ENCODE measurements at places on chromosomes 6 and 20.
A peak's percentile ranks its signal among the peaks of the same experiment; 100 is the strongest.

- DNase-seq, result no peak
These were observed 56.5 kb downstream of the MOXD1 start for GRCh38 chr6:132344811-132345210.

GRCh38 chr6:51398064-51398705 lies 579.5 kb downstream of the TFAP2B start:
- DNase-seq, result peak; percentile 93

DNA sequence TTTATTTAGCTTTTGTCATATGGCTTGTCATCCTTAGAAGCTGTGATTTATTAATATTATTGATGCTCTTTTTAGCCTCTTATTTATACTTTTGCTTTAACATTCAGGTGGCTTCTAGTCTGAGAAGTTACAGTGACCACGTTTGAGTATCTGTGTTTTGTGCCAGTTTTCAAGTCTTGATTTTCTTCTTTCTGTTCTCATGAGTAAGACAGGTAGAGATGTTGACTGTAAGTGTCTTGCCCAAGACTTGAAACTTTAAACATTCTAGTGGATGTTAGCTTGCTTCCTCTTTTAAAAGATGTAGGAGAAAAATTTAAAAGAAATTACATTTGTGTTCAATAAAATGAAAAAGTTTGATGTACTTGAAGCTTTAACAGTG lies 122.6 kb downstream of the LRRC1 start:
- DNase-seq, result no peak

DNA sequence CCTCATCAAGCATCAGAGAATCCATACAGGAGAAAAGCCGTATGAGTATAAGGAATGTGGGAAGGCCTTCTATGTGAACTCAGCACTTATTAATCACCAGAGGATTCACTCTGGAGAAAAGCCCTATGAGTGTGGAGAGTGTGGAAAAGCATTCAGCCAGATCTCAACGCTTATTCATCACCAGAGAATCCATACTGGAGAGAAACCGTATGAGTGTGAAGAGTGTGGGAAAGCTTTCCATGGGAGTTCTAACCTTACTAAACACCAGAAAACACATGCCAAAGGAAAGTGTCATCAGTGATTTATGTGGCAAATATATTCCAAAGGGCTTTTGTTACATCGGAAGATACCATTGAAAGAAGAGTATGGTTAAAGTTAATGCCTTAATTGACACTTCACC lies 25.4 kb downstream of the ZKSCAN8 start:
- no peak for DNase-seq

- DNase-seq, result no peak
These were observed 91.3 kb upstream of the MPC1 start for GRCh38 chr6:166473886-166474571.

DNA sequence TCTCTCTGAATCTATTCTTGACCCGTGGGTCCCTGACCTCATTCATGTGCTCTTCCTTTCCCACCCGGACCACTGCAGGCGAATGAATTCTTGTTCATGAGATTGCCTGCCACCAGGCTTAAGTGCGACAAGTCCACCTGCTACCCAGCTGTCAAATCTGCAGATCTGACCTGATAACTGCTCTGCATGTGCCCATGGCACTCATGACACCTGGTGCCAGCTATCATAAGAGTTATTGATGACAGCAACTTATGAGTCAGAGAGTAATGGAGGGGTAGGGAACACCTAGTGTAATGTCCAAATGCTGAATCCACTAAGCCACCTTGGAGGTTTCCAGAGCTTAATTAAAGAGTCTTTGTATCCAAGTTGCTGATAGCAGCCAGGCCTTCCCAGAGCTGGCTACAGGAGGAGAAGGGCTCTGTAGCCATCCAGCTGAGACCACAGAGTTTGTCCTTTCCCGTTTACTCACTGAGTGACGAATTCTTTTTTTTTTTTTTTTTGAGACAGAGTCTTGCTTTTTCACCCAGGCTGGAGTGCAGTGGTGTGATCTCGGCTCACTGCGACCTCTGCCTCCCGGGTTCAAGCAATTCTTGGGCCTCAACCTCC lies 17.4 kb downstream of the SHLD1 start:
- DNase-seq, result peak; percentile 58

- DNase-seq, result peak; percentile 5
These were observed 391.0 kb downstream of the TAF4 start for GRCh38 chr20:61674688-61675087.

DNA sequence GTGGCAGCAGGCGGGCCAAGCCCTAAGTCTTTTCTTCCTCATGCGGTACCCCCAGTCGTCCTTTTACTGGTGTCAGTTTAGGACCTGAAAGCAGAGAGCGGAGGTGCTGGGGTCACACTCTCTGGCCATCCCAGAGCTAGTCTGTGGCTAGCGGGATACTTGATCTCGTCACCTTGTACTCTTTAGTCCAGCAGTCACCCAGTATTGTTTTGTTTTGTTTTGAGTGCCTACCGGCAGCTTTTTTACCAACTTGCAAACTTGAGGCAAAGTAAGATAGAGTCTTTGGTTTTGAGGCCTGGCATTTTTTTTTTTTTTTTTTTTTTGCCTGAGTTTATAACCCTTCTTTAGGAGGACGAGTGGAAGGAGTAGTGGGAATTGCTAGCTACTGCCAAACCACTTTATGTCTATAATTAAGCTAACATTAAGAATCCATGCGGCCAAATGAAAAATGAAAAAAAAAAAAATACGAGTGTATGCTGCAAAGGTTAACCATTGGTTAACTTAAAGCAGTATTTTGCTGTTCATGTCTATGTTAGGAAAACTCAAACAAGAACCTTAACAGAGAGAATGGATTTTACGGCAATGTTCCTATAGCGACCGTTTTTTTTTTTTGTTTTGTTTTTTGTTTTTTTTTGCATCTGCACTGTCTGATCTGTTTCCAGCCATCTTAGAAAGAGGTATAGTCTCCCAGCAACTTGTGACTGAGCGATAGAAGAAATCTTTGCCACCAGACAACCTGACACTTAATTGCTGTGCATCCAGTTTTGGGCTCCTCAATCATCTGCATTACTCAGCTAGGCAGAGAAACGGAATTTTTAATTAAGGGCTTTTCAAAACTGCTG lies 56.9 kb downstream of the FAM217A start:
- DNase-seq, result peak; percentile 22

DNA sequence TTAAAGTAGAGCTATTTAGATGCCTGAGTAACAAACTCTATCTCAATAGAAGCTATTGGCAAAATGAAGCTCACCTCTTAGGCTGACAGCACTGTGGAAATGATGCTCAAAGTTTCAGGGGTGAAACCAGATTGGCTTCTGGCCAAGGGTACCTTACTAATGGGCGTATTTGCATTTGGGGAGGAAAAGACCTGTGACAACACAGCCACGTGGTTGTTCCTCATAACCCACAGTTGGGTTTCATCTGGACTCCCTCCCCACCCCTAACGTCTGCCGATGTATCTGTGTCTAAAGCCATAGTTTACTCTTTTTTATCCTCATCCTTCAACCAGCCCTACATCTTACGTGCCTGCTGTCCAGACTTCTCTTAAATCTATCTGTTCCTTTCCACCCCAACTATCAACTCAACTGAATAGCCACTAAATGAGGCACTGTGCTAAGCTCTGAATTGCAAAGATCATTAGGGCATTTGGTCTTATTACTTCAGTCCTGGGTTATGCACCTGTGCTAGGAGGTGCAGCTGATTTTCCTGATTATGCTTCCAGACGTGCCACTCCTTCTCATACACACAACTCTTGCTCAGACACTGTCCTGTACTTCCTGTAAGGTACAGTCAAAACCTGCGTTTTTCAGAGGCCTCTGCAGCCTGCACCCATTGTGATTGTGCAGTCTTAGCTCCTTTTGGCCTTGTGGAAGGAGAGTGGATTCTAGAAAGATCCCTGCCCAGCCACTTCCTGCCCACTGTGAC lies 80.6 kb upstream of the ARMC2 start:
- peak; percentile 21 for DNase-seq

All from NCI-H69 (cell line).